ENCODE measurements at places on chromosomes 4 and X. TPM values are rescaled to one million over a fixed set of nuclear protein-coding genes. Genes with fewer than 3 reads are reported as not detected.

The OTUD5 gene
- 59.5 TPM for total RNA-seq

The CENPVL2 gene
- total RNA-seq: not detected

The KIAA1210 gene
- not detected for total RNA-seq

The NAP1L5 gene
- total RNA-seq: 0.67 TPM

The GAB3 gene
- total RNA-seq: 8.2 TPM

The PNMA6F gene
- not detected for total RNA-seq

The ZDHHC15 gene
- 0.05 TPM for total RNA-seq

- DNase-seq: no peak
- no peaks in the 10 kb centered on the region for H3K36me3 ChIP-seq
- H3K4me1 ChIP-seq: peaks cover 5% of the 10 kb centered on the region
- H3K4me3 ChIP-seq: no peak overlapping the region
- H3K27ac ChIP-seq: no peak overlapping the region
These were observed 74.1 kb downstream of the WDR19 start for GRCh38 chr4:39256436-39256835.

DNA sequence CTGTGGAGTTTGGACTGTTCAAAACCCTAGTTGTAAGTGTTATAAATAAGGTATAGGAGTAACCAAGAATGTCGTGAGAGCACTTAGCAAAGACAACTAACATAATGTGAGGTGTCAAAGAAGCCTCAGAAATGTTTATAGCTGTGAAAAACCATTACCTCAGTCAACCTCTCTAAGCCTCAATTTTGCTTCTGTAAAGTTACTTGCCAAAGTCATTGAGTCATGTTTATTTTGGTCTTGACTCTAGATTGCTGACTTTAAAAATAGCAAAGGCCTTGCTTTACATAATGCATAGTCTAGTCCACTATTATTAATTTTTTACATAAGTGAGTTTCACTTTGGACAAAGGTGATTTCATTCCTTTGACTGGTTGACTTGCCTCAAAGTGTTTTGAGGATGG is 257.6 kb upstream of the CXXC4 start:
- H3K27ac ChIP-seq: no peak overlapping the region
- DNase-seq: no peak
- no peak overlapping the region for H3K4me3 ChIP-seq
- H3K36me3 ChIP-seq: no peaks in the 10 kb centered on the region
- no peaks in the 10 kb centered on the region for H3K27me3 ChIP-seq

- no peaks in the 10 kb centered on the region for H3K36me3 ChIP-seq
- no peaks in the 10 kb centered on the region for H3K27me3 ChIP-seq
- H3K4me3 ChIP-seq: no peak overlapping the region
- DNase-seq: no peak
- no peak overlapping the region for H3K27ac ChIP-seq
These were observed 210.0 kb downstream of the SPANXN3 start for GRCh38 chrX:143306991-143307937.

DNA sequence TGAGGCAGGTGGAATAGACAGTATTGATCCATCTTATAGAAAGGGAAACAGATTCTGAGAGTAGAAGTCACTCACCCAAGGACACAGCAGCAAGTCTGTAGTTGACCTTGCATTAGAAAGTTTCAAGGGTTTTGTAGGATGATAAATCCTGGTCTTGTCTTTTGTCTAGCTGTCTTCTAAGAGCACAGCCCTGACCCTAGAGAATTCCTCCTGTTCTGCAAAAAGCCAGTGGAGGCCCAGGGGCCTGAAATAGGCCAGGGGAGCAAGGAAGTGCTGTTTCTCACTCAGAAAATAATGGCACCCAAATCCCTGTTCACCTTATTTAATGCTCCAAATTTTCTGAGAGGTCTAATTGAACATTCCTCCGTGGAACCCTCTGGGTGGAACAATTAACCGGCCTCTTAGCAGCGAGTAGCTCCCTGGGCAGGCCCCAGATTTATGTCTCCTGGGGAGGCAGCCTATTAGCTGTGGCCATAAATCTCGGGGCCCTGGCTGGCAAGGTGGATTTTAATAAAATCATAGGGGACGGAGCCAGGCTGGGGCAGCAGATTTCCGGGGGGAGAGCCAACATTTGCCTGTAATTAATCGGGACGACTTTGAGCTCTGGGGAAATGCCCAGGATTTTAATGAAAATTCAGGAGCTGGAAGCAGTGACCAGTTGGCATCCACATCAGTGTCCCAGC is 49.2 kb upstream of the MSX1 start:
- H3K27me3 ChIP-seq: no peaks in the 10 kb centered on the region
- H3K4me1 ChIP-seq: no peaks in the 10 kb centered on the region
- H3K36me3 ChIP-seq: no peaks in the 10 kb centered on the region
- no peak overlapping the region for H3K4me3 ChIP-seq
- H3K27ac ChIP-seq: no peak overlapping the region
- DNase-seq: no peak

GRCh38 chrX:20315140-20315539 is 48.4 kb upstream of the RPS6KA3 start:
- H3K27me3 ChIP-seq: no peaks in the 10 kb centered on the region
- no peak for DNase-seq
- no peak overlapping the region for H3K27ac ChIP-seq
- no peaks in the 10 kb centered on the region for H3K36me3 ChIP-seq
- H3K4me3 ChIP-seq: no peak overlapping the region

- H3K27me3 ChIP-seq: no peaks in the 10 kb centered on the region
- H3K4me1 ChIP-seq: no peaks in the 10 kb centered on the region
- no peak overlapping the region for H3K4me3 ChIP-seq
- no peak for DNase-seq
These were observed 110.4 kb downstream of the UBE2K start for GRCh38 chr4:39808231-39808749.

DNA sequence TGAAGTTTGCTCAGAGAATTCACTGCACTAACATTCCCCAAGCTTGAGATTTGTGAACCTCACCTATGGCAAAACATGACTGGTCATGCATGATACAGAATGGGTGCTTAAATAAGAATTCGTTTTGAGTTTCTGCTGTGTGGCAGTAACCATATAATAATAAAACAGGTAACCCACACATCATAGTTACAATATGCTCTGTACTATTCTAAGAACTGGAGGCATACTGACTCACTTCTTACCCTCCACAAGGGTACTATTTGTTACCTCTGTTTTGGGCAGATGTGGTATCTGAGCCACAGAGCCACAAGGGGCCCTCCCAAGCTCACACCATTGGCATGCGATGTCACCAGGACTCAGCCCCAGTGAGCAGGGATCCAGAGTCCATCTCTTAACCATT is 17.6 kb downstream of the SLC2A9 start:
- H3K4me3 ChIP-seq: no peak overlapping the region
- DNase-seq: no peak
- H3K27ac ChIP-seq: peak overlapping the region; percentile 85
- H3K27me3 ChIP-seq: no peaks in the 10 kb centered on the region
- H3K36me3 ChIP-seq: no peaks in the 10 kb centered on the region

DNA sequence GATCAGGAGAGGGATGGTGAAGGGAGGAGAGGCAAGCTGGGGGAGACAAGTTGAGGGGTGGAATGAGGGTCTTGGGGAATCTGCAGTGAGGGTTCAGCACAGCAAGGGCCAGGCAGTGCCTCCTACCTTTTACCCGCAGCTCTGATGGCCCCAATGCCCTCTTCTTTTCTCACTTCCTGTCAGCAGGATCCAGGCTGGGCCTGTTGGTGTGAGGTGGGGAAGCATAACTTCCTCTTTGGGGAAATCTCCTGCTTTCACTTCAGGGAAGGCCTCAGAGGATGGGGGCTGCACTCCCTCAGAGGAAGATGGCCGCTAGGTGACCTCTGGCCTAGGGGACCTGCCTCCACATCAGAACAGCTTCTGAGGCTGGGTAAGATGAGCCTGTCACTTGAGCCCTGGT is 36.5 kb downstream of the EFNB1 start:
- H3K36me3 ChIP-seq: no peaks in the 10 kb centered on the region
- DNase-seq: no peak
- no peak overlapping the region for H3K27ac ChIP-seq
- H3K27me3 ChIP-seq: no peaks in the 10 kb centered on the region

DNA sequence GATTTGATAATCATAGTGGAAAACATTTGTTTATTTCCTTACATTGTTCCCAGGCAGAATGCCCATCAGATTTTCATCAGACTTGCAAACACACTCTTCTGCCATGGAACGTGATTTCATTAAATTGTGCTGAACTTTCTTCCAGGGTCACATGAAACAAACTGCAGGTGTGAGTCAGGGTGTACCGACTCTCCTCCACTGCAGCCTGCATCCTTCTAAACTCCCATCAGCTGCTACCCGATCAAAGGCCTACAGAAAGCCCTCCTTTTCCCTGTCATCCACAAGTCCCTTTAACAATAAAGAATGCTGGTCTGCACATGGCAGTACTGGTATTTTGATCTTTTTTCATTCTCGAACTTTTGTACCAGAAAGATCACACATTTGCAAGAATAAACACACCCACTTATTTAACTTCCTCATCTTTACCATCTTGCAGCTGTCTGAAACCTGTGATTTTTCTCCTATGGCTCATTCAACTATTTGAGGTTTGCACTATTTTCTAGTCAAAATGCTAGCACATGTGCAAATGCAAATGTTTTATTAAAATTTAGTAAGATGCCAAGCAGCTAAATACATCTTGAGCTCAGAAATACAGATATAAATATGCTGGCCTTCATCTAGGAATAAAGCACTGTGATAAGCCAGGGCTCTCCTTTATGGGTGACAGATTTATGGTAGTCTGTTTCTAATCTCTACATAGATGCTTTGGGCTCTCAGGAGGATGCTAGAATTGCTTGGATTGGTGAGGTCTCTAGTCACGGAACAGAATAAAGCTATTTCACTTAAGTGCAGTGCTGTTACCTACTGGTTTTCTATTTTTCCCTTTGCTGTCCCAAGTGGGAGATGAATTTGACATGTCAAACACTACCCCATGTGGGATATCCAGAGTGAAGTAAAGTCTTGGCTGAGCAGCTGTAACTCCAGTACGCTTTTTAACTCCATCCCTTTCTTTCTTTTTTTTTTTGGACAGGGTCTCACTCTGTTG is 25.8 kb upstream of the ARHGAP24 start:
- H3K4me3 ChIP-seq: no peak overlapping the region
- no peaks in the 10 kb centered on the region for H3K36me3 ChIP-seq
- H3K27ac ChIP-seq: no peak overlapping the region
- DNase-seq: no peak

DNA sequence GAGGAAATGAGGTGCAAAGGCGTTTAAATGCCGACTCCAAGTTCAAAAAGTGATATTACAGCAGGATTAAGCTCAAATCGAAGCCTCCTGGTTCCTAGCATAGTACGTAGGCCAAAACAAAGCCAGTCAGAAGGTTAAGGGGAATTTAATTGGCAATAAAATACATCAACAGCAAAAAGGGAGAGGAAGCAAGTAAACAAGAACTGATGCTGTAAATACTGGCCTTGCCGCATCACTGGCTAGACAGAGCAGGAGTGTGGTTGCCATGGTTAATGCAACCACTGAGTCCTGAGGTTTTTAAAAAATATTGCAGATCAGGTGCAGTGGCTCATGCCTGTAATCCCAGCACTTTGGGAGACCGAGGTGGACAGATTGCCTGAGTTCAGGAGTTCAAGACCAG is 63.2 kb upstream of the FBXW7 start:
- H3K27ac ChIP-seq: no peak overlapping the region
- no peak overlapping the region for H3K4me3 ChIP-seq
- H3K4me1 ChIP-seq: no peaks in the 10 kb centered on the region
- no peak for DNase-seq
- H3K27me3 ChIP-seq: no peaks in the 10 kb centered on the region
- no peaks in the 10 kb centered on the region for H3K36me3 ChIP-seq

- 0 out of 2 replicates have a peak within 1 kb of the TSS, but pooled peaks have one; percentile 12 for H3K4me3 ChIP-seq
- no peak for DNase-seq
- H3K27ac ChIP-seq: peak within 1 kb of the TSS; percentile 76
- peaks cover 55% of the 10 kb centered on the region for H3K4me1 ChIP-seq
These were observed at the start of gene AVPR2 for GRCh38 chrX:153903991-153904957. Gene AVPR2, plus strand, starts transcription at chrX:153904673. Its CDS starts 473 bp downstream, at chrX:153905146.

GRCh38 chrX:136168929-136169735 is 21.8 kb downstream of the FHL1 start:
- no peaks in the 10 kb centered on the region for H3K4me1 ChIP-seq
- H3K27me3 ChIP-seq: no peaks in the 10 kb centered on the region
- no peak overlapping the region for H3K4me3 ChIP-seq
- H3K36me3 ChIP-seq: no peaks in the 10 kb centered on the region
- no peak overlapping the region for H3K27ac ChIP-seq

DNA sequence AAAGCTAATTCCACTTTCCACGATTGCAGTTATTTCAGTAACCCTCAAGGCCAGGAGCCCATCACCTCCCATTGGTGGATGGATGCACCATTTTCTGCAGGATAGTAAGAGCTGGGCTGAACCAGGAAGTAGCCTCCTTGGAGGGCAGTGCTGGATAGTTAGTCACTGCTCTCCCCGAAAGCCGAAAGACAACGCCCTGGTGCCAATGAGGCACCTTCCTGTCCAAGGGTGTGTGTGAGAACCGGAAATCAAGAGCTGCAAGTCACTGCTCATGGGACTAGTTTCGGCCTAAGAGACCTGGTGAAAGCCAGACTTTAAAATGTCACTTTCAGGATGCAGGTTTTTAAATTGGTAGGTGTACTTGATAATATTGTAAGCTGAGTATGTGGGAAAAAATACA is 203.8 kb upstream of the HS3ST1 start:
- no peaks in the 10 kb centered on the region for H3K36me3 ChIP-seq
- no peak overlapping the region for H3K27ac ChIP-seq
- H3K4me3 ChIP-seq: no peak overlapping the region
- no peak for DNase-seq

- H3K4me1 ChIP-seq: no peaks in the 10 kb centered on the region
- DNase-seq: no peak
- H3K36me3 ChIP-seq: no peaks in the 10 kb centered on the region
- H3K27ac ChIP-seq: no peak overlapping the region
- H3K4me3 ChIP-seq: no peak overlapping the region
These were observed 69.8 kb downstream of the FHDC1 start for GRCh38 chr4:153005899-153006381.

DNA sequence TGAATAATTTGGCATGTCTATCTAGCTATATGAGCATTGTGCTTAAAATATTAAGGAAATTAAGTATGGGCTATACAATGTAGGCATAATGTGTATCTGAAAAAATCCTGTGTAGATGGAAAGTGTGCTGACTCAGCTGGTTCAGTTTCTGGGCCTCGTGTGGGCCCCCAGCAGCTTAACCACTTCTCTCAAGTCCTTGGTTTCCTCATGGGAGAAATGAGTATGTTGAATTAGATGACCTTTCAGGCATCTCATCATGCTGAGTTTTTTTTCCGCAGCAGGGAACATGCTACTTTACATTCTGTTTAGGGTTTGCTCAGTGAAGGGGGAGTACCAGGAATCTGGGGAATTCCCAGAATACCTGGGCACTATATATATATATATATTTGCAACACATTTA is 30.5 kb downstream of the RHOH start:
- no peak for DNase-seq
- H3K27me3 ChIP-seq: no peaks in the 10 kb centered on the region
- H3K4me3 ChIP-seq: no peak overlapping the region
- H3K36me3 ChIP-seq: no peaks in the 10 kb centered on the region
- no peaks in the 10 kb centered on the region for H3K4me1 ChIP-seq

GRCh38 chr4:21041708-21042107 is 341.4 kb downstream of the PACRGL start:
- no peaks in the 10 kb centered on the region for H3K4me1 ChIP-seq
- no peaks in the 10 kb centered on the region for H3K27me3 ChIP-seq
- DNase-seq: no peak
- H3K27ac ChIP-seq: no peak overlapping the region
- H3K4me3 ChIP-seq: no peak overlapping the region

- H3K4me1 ChIP-seq: no peaks in the 10 kb centered on the region
- no peak overlapping the region for H3K4me3 ChIP-seq
- H3K36me3 ChIP-seq: no peaks in the 10 kb centered on the region
- H3K27ac ChIP-seq: no peak overlapping the region
- H3K27me3 ChIP-seq: no peaks in the 10 kb centered on the region
These were observed 555 bp downstream of the CFI start for GRCh38 chr4:109801099-109801789.
